Fibroblast of upper back skin (primary cell): ENCODE measurements at places on chromosomes 3 and 15.
A peak's percentile ranks its signal among the peaks of the same experiment; 100 is the strongest.

GRCh38 chr3:63582943-63583500, 69.5 kb upstream of the SNTN start:
- no peak for DNase-seq

- no peak for DNase-seq
Measured at GRCh38 chr15:67358812-67359211, 104.2 kb downstream of the IQCH start.

DNA sequence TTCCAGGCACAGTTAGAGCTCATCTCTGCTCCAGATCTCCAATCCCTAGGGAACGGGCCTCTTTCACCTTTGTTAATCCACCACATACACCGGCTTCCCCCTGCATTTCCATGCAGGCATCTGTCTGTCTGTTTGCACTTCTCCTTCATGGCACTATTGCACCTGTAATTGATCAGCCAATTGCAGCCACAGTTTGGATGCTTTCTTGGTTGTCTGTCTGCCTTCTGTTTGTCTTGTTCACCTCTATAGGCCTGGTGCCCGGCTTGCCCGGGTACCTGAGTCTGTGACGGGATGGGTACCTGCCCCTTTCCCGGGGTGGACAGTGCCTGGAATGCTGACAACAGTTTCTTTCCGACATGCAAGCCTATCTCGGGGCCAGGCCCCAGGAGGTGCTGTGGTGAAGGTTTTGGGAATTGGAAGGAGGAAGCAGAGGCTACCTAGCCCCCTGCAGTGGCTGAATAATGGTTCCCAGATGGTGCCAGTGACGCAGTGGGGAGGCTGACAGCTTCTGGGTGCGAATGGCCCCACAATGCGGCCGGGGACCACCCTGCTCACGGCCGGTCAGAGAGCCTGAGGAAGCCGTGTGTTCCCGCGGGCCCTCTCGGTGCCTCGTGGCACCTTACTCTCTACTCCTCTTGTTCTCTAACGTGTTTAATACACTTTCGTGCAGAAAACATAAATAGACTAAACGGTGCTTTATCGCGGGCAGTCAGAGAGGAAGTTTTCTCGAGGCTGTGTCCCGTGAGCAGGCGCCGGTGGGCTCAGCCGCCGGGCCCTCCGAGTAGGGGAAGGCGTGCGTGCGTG, 31.3 kb upstream of the RAB6B start:
- peak; percentile 59 for DNase-seq

DNA sequence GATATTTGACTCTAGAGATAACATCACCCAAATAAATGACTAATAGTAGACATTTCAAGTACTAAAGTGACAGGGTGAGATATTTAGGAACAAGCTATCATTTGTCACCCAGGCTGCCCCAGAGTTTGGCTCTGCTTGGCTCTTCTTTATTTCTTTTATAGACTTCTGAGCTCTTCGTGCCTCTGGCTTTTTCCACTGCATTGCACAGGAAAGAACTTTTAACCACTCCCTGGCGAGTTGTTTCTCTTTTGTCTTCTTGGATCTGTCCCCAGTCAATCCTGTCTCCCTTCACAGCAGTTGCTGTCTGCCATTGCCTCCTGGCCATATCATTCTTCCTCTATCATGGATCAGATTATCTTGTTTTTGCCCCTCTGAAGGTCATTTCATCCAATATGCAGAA, 339.2 kb upstream of the DCBLD2 start:
- DNase-seq, result no peak

- DNase-seq, result no peak
Measured at GRCh38 chr3:40192628-40193027, 116.9 kb upstream of the EIF1B start.

DNA sequence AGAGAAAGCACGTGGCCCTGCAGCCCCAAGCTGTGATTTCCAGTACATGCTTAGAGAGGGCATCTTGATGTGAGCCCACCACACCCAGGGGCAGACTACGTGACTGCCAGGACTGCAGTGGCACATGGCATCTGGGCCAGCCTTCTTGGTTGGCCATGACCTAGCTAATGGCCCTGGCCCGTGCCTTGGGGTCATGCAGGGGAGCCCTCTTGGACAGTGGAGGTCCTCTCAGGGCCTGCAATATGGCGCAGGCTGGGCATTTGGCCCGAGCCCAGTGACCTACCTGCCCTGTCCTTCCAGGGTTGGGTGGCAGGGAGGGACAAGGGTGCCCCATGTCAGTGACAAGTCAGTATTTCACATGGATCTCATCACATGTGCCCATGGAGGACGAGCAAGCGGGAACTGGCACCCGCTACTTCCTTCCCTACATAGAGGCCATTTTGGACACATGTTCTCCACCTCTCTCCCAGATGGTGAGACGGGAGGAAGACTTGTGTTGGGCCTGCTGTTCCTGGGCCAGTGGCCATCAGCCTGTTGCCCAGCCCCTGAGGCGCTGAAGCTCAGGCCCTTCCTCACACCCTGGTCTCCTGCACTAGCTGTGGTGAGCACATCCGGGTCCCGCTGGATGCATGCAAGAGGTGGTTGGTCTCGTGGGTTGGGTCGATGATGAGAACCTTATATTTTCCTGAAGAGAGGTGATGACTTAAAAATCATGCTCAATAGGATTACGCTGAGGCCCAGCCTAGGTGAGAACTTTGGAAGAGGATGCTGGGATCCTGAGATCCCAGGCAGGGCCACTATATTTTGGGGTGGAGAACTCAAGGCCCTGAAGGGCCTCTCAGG, 195.6 kb downstream of the UBE3A start:
- no peak for DNase-seq

GRCh38 chr15:28098766-28099554, at the start of gene OCA2:
Gene OCA2 (minus strand): TSS chr15:28099315. CDS start chr15:28081874, 17,441 bp downstream.
- peak; percentile 68 for DNase-seq

GRCh38 chr3:141235661-141236171, 4.1 kb downstream of the PXYLP1 start:
- DNase-seq, result no peak

DNA sequence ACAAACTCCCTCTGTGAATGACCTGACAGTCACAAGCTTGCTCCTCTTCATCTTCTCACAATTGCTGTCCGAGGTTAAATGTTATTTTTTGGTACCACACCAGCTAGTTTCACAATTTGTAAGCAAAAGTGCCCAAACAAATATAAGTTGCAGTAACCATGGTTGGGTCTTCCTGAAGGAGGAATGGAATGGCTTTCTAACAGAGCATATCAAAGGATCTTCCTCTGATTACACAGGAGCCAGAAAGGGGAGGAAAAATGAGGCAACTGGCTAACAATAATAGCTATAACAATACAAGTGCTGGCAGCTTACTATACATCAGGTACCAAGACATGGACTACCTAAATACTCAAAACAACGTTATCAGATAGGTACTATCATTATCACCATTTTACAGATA, 90.4 kb downstream of the WWTR1 start:
- no peak for DNase-seq

GRCh38 chr15:72284781-72285180, 12.4 kb upstream of the PARP6 start:
- no peak for DNase-seq

DNA sequence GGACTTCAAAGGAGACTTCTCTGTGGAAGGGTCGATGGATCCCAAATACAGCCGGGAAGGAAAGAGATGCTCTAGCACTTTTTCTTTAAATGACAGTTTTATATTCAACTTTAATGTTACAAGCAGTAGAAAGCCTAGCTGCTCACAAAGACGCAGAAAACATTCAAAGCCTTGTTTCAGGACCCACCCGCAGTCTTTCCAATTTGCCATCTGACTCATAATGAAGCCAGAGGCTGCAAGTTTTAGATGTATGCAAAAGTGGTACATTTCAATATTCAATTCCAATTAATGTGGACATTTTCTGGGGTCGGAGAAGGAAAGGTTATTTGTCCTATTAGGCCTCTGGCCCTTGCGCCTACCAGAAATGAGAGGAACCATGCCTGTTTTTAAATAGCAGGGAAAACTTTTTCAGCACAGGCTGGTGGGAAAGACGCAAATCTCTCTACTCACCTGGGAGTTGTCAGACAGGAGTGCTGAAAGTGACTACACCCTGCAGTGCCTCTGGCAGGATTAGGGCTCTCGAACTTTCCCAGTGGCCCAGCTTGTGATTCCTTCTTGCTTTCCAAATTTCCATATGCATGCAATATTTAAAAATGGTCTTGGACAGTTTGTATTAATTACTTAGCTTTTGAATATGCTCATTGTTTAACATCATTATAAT, 117.4 kb upstream of the MBNL1 start:
- no peak for DNase-seq

DNA sequence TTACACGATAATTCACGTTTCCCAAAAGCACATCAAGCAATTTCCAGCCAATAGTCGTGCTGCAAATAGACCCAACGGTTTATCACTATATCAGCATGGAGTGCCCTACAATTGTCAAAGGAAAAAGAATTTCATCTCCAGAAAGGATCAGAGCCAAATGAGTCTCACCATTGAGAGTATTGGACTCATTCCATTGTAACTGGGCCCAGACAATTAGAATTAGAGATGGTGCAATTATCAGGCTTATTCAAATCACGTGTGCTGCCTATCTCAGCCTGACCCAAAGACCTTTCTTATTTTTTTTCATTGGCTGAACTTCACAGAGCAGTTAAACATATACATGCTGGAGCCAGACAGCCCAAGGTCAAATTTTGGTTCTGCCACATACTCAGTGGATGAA, 87.0 kb upstream of the LRTM1 start:
- DNase-seq, result no peak

GRCh38 chr3:158158969-158159368, 49.1 kb downstream of the RSRC1 start:
- DNase-seq, result no peak

DNA sequence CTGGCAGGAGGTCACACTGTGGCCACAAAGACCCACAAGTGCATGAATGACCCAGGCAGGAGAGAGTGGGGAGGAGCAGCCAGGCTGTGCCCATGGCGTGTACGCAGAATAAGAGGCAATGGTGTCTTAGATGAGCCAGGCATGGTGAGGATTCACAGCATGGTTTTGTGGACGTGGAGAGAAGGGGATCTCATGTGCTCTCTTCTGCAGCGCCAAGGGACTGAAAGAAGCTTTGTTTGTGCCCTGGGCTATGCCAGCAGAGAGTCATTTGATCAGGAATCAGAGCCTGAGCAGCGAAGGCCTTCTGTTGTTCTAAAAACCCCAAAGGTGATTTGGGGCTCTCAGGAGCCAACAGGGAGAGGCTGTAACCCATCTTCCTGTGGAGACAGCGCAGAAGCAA, 18.7 kb upstream of the RPP14 start:
- no peak for DNase-seq

DNA sequence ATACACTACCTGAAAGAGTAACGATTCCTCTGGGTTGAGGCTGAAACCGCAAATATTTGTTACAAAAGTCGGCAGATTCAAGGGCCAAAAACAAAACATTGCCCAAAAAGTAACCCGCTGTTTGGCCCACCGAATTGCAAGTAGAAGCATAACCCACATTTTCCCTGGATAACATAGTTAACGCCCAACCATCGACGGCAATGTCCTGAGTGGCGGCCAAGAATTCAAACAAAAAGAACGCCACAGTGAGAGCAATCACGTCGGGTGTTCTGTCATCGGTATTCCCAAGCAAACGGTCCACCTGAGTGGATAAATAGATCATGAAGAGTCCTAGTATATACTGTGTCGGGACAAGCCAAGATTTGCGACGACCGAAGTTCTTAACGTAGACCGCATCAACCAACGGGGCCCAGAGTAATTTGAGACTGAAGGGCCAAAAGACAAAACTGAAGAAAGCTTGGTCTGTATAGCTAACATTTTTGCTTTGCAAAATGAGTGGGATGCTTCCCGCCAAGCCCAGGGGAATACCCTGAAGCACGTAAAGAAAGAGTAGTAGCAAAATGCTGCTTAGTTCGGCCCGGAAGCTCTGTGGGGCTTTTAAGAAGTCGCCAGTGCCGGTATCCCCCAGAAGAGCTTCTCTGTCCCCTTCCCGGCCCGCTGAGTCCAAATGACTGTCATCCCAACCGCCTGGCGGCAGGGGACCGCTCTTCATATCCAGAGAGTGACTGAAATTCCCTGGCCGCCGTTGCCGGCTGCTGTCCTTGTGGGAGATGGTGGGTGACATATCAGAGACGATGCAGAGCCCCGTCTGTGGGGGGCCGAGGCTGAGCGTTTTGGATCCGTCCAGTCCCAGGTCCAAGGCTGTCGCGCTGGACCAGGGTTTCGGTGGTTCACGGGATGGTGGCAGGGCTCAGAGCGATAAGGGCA, 750 bp downstream of the SLC33A1 start:
- DNase-seq, result no peak

- DNase-seq, result no peak
Measured at GRCh38 chr3:47634996-47635395, 56.3 kb upstream of the CSPG5 start.

- DNase-seq, result no peak
Measured at GRCh38 chr3:51384055-51384725, 901 bp upstream of the MANF start.

DNA sequence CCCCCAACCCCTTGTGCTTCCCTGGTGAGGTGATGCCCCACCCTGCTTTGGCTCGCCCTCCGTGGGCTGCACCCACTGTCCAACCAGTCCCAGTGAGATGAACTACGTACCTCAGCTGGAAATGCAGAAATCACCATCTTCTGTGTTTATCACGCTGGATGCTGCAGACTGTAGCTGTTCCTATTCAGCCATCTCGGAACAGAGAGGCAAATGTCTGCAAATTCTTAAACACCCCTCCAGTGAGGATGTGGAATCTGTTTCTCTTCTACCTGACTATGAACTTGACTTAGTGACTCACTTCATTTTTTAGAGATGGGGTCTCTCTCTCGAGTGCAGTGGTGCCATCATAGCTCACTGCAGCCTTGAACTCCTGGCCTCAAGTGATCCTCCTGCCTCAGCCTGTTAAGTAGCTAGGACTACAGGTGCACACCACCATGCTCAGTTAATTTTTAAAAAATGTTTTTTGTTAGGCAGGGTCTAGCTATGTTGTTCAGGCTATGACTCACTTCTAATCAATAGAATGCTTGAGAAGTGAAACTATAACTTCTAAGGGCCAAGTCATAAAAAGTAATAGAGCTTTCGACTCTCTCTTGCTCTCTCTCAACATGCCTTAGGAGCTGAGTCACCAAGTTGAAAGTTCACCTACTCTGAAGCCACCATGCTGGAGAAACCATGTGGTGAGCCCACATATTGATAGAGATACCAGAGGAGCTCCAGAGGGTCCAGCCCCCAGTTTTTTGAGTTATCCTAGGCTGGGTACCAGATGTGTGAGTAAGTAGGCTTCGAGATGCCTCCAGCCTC, 11.5 kb upstream of the PARP14 start:
- peak; percentile 80 for DNase-seq

DNA sequence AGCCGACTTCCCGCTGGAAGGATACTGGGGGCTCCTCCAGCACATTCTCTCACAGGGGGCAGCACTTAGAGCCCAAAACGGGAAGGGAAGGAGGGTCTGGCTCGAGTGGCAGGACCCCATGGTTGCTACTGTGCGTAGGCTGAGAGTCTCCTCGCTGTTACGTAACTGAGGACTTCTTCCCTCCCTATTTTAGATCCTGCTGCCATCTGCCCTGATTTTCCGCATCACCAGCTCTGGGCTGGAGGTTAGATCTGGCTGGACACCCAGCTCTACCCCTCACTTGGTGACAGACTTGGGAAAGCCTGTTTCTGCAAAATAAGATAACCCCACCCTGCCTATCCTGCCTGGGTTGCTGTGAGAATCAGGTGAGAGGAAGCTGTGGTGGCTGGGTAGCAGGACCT, 47.7 kb downstream of the BDH1 start:
- DNase-seq, result no peak

GRCh38 chr3:45105855-45106671, 40.1 kb downstream of the CDCP1 start:
- DNase-seq, result peak; percentile 87

GRCh38 chr3:31968369-31968926, 12.6 kb downstream of the OSBPL10 start:
- DNase-seq, result peak; percentile 79
